Activated CD8-positive, alpha-beta memory T cell treated with anti-CD3 and anti-CD28 coated beads, Interleukin-2, amount 50 U/mL, for 48 hours (primary cell): ENCODE measurements at places on chromosomes 3 and 15.

GRCh38 chr3:183202004-183202722 lies 39.6 kb upstream of the LAMP3 start:
- no peak for DNase-seq

DNA sequence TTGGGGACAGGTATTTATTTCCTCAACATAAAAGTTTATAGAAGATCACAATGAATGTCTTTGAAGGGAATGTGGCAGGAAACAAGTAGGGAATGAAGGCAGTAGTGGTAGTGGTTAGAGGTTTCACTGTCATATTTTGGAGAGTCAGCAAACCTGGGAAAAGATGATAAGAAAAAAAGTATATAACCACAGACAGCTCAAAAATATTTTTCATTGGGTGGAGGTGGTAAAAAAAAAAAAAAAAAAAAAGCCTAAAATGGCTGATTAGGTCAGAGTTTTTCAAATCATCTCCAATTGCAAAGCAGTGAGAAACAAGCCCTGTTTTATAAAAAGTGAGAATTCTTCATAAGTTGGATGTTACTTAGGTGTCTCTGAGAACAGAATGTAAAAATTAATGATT lies 400.0 kb downstream of the LSAMP start:
- DNase-seq: no peak

DNA sequence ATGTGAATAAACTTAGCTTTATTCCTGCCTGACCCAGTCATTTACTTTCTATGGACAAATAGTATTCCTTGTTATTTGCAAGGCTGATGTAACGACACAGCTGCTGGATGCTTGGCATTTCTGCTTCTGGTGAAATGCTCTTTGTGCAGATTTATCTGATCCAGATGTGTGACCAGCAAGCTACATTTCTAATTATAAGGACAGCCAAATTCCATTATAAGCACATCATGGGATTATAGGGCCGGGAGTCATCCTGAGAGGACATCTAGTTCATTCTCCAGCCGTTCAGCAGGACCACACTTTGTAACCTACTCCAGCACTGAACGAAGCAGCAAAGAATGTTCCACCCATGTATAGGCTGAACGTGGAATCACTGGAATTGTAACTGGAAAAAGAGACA lies 42.9 kb downstream of the FNDC3B start:
- DNase-seq: no peak

DNA sequence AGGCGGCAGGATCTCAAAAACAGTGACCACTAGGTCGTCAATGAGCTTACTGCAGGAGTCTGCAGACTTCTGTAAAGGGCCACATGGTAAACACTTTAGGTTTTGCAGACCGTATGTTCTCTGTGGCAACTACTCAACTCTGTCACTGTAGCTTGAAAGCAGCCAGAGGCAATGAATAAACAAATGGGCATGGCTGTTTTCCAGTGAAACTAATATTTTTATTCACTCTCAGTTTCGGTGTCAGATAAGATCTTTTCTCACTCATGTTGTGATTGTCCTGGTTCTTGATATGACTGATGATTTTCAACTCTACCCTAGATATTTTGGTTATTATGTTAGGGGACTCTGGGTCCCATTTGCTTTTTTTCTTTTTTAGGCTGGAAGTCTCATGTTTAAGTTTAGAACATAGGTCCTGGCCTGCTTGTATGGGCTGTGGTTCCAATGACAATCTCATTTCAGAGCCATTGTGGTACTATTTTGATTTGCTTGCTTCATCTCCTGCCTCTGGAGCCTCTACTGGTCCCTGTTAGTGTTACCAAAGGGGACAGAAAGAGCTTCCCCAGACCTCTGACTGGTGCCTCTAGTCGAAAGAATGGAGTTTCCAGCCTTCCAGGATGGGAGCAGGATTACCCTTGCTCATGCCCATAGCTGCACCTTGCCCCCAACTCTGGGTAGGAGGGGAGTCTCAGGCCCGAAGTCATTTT lies 222.0 kb downstream of the STT3B start:
- DNase-seq: no peak

GRCh38 chr15:41801850-41802455 lies 25.9 kb upstream of the JMJD7 start:
- no peak for DNase-seq

GRCh38 chr3:122982216-122983185 lies 45.1 kb downstream of the SEMA5B start:
- DNase-seq: no peak

GRCh38 chr3:46468753-46469600 lies 4.3 kb upstream of the LTF start:
- peak; percentile 33 for DNase-seq

DNA sequence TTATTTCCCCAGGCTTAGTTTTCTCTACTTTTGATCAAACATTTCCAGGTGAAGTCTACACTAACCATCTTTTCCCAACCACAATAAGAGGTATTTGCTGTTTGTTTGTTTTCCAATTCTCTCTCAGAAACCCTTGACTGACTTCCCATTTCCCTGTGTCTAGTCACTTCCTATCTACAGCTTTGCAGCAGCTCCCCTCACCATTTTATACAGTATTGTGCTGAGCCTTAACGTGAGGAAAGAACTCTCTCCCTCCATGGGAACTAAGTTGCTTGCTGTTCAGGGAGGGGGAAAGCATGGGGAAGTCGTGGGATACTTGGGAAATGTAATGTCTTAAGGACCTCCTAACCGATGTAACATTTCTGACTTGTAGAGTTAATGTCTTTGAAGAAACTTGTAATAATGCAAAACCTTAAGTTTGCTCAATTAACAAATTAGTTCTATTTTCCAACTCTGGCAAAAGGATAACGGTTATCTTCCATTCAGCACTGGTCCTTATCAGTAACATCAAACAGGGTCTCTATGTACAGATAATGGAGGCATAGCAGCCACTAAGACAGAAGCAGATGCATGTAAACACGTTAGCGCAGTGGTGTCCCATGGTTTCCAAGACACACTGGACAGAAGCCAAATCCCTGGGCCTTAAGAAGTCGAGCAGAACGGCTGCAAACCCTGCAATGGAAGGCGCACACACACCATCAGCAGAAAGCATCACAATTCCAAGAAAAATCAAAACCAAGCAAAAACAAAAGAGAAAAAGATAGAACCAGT lies 39.7 kb downstream of the NPTN start:
- no peak for DNase-seq

GRCh38 chr3:5194341-5194740 lies 6.8 kb downstream of the EDEM1 start:
- no peak for DNase-seq

- no peak for DNase-seq
These were observed 122.4 kb downstream of the CBLB start for GRCh38 chr3:105746231-105746996.

- DNase-seq: no peak
These were observed 64.3 kb downstream of the OSTN start for GRCh38 chr3:191263365-191263764.

- DNase-seq: peak; percentile 85
These were observed 520 bp downstream of the SLC26A6 start for GRCh38 chr3:48634661-48635221.
